RWPE1 (cell line): ENCODE measurements at places on chromosomes 6 and 20.
A peak's percentile ranks its signal among the peaks of the same experiment; 100 is the strongest.

GRCh38 chr20:36467076-36467999, 74.0 kb upstream of the MYL9 start:
- peak; percentile 81 for DNase-seq

DNA sequence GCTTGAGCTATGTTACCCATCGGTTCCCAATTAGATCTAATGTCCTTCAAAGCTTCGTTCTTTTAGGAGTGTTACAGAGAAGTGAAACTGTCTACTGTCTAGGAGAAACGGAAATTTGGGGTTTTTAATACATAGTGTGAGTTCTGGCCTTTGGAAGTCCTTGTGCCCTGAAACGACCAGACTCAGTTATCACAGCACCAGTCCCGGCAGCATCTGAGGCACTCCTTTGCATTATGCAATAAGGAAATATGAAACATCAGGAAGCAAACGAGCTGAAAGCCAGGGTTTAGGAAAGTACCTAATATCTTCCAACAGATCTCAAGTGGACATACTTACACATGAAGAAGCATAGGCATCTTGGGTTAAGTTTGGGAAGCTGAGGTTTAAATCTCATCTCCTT, 61.8 kb upstream of the ADGRF1 start:
- DNase-seq: no peak

- peak; percentile 18 for DNase-seq
Measured at GRCh38 chr6:7881765-7882500, 28.7 kb downstream of the TXNDC5 start.

- DNase-seq: peak; percentile 21
Measured at GRCh38 chr6:119895626-119896025, 546.1 kb upstream of the MAN1A1 start.

- peak; percentile 48 for DNase-seq
Measured at GRCh38 chr6:100116411-100117194, 122.6 kb upstream of the MCHR2 start.

- no peak for DNase-seq
Measured at GRCh38 chr6:139019722-139020121, 8.8 kb upstream of the ABRACL start.

- no peak for DNase-seq
Measured at GRCh38 chr6:136235233-136235564, 14.9 kb downstream of the MTFR2 start.

- DNase-seq: no peak
Measured at GRCh38 chr20:1265226-1265915, 723 bp upstream of the SNPH start.

DNA sequence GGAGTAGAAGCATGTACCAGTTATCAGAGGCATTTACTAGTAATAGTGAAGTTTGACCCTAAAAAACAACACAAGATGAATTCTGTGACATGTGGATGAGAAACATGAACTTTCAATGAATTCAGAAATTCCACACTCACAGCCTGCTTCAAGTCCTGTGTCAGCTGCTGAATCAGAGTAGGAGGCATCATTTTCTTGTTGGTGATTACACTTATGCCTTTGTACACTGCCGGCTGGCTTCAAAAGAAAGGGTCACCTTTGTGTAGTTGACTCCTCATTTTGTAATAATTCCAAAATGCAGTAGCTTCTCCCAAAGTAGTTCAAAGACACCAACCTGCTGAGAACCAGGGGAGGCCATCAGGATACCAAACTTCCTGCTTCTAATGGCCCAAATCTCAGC, 165.5 kb downstream of the BACH2 start:
- no peak for DNase-seq

DNA sequence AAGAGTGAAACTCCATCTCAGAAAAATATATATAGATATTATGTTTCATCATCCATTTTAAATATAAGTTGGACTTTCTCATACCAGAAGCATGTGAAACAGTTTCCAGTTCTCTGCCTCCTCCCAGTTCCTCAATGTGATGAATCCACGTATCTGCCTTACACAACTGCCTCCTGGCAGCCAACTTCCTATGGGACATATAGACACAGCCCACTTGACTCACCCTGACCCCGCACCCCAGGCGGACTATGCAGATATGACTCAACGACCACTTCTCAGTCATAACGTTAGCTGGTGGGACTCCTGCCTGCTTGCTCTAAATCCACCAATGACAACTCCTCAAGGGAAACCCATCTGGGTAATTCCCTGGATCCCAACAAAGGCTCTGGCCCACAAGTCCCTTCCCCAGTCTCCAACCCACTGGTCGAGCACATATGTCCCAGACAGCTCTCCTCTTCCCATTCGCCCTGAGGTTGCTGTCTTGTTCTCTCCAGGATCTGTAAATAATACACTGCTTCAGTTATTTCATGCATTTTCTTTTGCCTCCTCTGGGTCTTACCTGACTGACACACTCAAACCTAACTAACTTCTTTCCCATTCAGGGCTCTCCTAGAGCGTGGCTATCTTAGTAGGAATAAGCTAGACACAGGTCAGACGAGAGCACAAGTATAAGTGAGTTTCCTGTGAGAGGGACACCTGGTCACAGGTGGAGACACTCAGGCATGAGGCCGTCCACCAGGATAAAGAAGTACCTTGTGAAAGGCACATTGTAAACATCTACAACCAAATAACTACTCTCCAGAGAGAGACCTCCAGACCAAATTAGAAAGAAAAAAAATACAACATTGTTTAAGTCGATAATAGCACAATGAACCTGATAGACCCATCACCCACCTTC, 548.5 kb downstream of the CD83 start:
- DNase-seq: peak; percentile 80

DNA sequence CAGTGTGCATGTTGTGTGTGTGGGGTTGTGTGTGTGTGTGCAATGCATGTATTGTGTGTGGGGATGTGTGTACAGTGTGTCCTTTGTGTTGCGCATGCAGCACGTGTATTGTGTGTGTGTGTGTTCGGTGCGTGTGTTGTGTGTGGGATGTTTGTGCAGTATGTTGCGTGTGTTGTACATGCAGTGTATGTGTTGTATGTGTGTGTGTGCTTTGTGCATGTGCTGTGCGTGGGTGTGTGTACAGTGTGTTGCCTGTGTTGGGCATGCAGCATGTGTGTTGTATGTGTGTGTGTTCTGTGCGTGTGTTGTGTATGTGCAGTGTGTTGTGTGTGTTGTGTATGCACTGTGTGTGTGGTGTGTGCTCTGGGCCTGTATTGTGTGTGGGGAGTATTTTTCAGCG, 52.7 kb downstream of the CDH4 start:
- no peak for DNase-seq
